ENCODE measurements at places on chromosomes 12 and 14.

- no peak for DNase-seq
These were observed 21.5 kb downstream of the YLPM1 start for GRCh38 chr14:74784634-74785033.

GRCh38 chr12:76042147-76042546, 10.6 kb upstream of the PHLDA1 start:
- no peak for DNase-seq

GRCh38 chr12:75322464-75322863, 7.7 kb downstream of the CAPS2 start:
- DNase-seq: no peak

GRCh38 chr12:98763656-98764055, 118.6 kb downstream of the APAF1 start:
- DNase-seq: no peak

- DNase-seq: no peak
These were observed 149.1 kb upstream of the FLRT2 start for GRCh38 chr14:85380881-85381280.

DNA sequence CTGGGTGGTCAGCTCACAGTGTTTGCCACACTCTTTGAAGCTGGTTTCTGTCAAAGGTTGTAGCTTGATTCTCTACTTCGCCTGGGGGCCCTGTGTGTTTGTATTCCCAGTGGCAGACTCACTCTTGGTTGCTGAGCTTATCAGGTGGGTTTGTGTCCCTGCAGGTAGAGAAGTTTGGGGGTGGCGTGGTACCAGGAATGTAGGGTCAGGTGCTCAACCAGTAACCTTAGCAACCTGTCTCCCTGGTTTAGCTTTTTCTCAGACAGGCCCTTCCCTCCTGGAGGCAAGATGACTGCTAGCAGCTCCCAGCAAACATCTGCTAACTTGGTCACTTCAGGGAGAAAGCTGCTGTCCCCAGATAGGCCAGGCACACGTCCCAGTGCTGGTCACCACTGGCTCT, 352.2 kb downstream of the AACS start:
- DNase-seq: no peak

DNA sequence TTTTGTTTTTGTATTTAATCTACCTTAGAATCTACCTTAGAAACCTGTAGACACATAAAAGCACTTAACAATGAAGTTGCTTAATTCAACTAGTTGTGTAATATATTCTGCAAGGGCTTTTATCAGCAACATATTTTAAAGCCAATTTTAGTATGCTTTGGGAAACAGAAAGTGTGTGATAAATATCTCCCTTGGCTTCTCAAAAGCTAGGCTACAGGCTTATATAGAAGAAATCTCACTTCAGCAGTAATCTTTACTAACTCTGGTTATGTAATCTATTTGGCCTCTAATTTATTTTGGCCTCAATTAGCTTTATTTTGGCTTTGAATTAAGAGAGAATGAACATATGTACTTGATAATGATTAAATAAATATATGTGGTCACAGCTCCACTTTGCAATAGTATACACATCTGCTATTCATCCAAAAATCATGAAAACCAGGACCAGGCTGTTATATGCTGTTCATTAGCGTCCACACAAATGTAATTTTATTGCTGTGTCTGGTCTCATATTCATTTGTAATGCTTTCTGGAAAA, 37.2 kb downstream of the LRP6 start:
- DNase-seq: no peak

DNA sequence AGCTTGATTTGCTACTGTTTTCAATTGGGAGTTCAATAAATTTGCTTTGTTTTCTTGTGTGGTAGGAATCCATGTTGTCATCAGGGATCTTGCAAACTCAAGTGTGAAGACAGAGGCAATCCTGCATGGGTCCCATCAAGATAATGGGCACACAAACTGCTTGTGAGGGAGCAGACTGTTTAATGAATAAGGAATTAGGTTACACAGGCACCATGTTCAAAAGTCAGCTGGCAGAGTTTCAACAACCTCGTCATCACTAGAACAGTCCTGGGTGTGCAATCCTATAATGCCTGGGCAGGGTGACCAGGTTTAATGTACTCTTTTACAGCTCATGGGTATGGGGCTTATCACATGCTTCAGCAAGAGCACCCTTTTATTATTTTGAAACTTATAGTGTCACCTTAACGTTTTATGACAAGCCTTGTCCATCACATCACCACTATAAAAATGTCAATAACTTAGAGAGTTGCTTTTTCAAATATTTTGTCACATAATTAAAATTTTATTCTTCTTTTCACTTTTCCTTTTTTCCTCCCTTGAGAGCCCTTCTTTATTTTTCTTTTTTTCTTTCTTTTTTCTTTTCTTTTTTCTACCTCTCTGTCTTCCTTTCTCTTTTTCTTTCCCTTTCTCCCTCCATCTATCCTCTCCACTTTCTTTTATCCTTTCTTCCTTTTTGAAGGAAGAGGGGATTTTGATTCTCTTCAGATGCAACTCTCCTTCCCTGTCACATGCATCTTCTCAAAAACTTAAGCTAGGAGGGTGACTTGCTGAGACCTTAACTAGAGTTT, 252.2 kb upstream of the ATP2B1 start:
- DNase-seq: no peak

DNA sequence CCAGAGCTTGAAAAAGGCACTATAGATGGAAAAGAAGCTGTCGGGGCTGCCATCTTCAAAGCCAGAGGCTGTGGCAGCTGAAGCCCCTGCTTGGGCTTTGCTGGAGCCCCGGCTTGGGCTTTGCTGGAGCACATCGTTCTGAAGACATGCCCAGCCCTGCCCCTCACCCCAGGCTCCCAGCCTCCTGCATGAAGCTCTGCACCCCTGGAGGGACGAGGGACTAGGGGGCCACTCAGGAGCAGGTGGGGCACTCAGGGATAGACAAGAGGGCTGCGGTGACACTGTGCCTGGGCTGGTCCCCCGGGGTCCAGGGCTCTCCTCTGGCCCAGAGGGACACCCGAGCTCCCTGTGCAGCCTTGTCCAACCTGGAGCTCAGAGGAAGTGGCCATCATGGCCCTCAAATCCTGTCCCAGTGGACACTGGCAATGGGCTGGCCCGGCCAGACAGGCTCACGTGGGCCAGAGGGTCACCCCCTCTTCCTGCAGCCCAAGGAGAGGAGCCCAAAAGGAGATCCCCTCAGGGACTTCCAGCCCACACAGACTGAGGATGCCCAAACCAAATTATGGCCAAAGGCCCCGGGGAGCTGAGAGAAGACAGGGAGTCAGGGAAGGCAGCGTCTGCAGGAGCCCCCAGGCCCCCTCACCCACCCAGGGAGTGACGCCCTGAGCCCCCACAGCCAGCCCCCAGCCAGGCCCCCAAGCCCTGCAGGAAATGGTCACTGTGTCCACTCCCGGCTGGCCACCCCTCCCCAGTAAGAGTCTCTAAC, 23.1 kb upstream of the C14orf180 start:
- no peak for DNase-seq

DNA sequence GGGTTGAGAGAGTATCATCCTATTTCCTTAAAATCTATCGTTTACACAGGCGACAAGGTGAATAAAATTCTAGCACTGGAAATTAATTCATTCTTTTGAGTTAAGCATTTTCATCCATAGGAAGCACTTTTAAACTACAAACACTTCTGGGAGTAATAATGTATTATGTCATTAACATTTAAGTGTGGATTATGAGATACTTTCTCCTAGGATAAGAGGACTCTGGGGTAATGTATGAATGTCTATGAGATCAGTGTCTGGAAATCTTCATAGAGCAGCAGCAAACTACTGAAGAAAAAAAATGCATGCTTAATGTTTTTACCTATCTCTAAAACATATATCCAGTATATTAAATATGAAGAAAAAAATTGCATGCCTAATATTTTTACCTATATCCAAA, 86.9 kb downstream of the EPS8 start:
- DNase-seq: no peak

DNA sequence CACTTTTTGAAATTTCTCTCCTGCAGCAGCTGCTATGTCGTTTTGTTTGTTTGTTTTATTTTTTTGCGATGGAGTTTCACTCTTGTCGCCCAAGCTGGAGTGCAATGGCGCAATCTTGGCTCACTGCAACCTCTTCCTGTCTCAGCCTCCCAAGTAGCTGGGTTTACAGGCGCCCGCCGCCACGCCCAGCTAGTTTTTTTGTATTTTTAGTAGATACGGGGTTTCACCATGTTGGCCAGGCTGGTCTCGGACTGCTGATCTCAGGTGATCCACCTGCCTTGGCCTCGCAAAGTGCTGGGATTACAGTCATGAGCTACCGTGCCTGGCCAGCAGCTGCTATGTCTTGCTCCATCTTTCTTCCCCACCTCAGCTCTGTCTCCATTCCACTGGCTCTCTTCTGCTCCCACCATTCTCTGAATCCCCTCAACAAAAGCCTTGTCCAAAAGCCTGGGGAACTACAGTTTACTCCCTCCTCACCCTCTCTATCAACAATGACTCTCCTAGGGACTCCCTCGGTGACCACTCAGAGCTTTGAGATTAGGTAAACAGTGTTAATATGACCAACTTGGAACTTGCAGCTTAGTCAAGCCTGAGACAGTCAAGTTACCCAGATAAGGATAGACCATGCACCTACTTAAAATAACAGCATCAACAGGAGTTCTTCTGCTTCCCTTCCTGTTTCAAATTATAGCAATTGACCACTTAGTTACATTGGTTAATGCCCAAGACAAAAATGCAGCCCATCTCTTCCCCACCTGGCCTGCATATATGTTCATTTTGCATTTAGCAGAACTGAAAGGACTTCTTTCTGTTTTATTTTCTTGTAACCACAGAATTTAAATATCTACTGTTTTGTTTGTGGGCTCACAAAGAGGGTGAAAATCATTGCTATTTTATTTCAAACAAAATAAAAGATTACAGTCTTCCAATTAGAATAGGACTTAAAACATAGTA, 189.0 kb upstream of the AMIGO2 start:
- DNase-seq: peak; percentile 64

- no peak for DNase-seq
These were observed 98.3 kb downstream of the PTGER2 start for GRCh38 chr14:52412426-52412825.

GRCh38 chr12:96073346-96074330, 38.3 kb upstream of the LTA4H start:
- DNase-seq: no peak

GRCh38 chr14:65792208-65792905, 379.8 kb downstream of the FUT8 start:
- no peak for DNase-seq

GRCh38 chr12:89756585-89757398, 48.2 kb upstream of the ATP2B1 start:
- DNase-seq: no peak

GRCh38 chr14:74593241-74593953, 18.6 kb downstream of the LTBP2 start:
- DNase-seq: no peak

DNA sequence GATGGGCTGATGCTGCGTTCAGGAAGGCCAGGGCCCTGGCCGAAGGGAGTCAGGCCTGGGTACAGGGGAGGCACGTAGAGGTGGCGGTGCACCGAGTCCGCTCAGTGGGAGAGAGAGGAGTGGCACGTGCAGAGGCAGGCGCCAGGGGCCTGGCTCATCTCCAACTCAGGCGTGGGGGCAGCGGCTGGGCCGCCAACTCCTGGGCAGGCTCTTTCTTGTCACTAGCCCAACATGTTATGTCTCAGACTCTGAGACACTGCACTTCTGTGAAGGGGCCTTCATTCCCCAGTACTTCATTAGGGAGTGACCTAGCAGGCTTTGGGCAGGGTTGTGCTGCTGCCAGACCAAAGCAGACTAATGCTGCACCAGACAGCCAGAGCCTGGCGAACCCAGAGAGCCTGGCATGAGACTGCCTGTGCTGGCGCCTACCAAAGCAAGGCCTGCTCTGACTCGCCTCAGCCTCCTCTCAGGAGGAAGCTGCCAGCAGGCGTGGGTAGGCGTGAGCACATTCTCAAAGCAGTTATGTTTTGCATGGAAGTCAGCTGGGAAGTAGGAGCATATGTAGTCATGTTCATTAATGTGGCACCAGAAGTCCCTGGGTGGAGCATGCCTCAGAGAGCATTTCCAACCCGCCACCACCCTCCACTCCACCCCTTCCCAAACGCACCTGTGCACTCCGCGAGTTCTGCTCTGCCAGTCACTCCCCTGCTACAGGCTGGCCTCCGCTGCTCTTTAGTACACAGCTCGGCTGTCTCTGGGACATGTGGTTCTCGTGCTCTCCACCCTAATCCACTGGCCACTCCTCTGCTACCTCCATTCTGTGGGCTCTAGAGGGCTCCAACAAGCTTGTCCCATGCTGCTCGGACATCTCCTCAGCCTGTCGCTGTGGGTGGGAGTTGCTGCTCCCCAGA, 9.7 kb downstream of the CKB start:
- DNase-seq: no peak

GRCh38 chr14:22311636-22312035, 277.4 kb downstream of the DAD1 start:
- DNase-seq: no peak

DNA sequence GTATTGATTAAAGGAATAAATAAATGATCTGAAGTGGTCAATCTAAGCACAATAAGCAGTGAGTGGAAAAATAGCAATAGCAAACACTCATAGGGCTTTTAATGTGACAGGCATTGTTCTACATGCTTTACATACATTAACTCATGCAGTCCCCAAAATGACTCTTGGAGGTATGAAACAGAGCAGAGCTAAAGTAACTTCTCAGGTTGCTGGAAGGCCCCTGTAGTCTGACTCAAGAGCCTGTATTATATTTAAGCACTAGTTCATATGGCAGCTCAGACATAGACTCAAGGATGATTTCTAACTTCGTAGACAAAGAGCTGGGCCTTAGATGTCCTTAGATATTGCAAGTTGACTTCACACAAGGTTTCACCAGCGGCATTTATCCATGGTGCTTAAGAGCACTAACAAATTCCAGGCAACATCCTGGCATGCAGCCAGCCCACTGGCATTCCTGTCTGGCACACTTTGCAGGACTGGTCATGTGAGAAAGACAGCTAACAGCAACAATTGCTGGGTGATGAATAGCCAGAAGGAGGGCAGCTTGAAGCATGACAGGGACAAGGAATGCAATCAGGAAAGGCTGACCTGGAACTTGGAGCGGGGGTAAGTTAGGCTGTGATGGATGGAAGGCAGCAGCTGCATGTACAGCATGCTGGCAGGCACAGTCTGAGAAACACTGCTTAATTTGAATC, 22.9 kb upstream of the KTN1 start:
- no peak for DNase-seq

DNA sequence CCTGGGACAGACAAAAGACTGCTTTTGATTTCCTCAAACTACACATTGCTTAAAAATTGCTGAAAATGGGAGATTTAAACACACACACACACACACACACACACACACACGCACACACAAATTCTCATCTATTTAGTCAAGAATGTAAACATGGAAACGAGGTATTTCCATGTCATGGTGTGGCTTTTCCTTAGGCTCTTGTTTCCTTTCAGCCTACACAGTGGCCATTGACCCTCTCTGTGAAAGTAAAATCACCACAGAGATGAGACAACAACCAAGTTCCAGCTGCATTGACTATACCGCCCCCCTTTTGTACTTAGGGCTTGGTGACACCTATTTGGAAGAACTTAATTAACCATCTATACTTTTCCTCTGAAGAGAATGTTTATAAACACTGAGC, 41.9 kb downstream of the TTC8 start:
- no peak for DNase-seq

DNA sequence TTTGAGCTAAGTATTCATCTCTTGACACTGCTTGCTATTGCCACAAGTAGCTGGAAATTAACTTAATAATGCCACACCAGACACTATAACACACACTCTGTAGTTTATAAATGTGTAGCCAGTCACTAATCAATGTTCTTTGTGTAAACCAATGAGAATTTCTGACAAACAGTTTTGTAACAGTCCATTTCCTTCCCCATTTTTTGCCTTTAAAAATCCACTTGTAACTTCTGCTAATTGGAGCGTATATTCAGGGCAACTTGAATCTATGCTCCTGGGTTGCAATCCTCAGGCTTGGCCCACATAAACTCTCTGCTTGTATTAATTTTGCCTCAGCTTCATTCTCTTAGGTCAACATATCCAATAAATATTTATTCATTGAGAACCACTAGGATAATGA, 125.0 kb upstream of the DHRS4 start:
- no peak for DNase-seq

Data from esophagus muscularis mucosa (tissue), 4 donors.